ENCODE measurements at places on chromosomes 5 and 9.

- DNase-seq = no peak
These were observed 309.8 kb downstream of the TAF11L14 start for GRCh38 chr5:17944046-17944445.

DNA sequence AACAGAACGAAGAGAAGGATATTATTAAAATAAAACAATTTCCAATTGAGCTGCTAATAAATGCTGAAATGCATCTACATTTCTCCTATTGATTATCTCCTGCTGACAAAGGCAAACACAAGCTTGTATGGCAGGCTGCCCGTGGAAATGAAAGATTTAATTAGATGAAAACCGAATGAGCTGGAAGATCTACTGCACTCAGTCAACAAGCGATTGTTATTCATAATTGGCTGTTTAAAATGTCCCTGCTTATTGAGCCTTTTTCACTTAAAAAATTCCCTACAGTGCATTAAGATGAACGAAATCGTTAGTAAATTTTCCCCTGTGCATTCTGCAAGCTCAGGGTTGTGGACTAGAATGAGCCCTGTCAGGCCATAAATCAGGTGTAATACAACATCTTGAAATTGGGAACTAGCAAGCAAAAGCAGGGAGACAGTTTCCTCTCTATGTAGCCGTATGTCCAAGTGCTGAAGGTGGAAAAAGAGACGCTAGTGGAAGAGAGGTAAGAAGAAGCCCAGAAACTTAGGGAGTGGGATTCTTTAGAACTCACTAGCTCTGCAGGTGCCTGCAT lies 28.5 kb upstream of the KIF4B start:
- no peak for DNase-seq

- no peak for DNase-seq
These were observed 252.9 kb upstream of the MPDZ start for GRCh38 chr9:13532407-13532806.

- no peak for DNase-seq
These were observed 506 bp downstream of the ADAMTS19 start for GRCh38 chr5:129460672-129460935.

Data from T1000 (cell line).